ENCODE measurements at places on chromosomes 11 and 22.

DNA sequence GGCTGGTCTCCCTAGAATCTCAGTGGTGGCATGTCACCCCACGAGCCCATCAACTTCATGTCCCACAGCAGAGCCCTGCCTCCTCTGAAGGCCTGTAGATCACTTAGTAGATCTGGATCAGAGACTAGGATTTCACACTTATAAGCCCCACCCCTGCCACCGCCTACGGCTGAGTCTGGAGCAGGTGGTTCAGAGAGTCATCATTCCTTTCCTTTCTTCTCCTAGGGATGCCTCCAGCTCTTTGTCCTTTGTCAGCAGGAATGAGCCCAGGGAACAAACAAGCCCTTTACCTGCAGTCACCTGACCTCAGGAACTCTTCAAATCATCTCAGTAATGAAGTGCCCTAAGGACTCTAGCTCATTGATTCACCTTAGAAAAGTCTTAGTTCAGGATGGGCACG is 37.8 kb downstream of the SCGB1A1 start:
- DNase-seq: no peak

- DNase-seq: no peak
These were observed 3.7 kb downstream of the FGF4 start for GRCh38 chr11:69771466-69771865.

DNA sequence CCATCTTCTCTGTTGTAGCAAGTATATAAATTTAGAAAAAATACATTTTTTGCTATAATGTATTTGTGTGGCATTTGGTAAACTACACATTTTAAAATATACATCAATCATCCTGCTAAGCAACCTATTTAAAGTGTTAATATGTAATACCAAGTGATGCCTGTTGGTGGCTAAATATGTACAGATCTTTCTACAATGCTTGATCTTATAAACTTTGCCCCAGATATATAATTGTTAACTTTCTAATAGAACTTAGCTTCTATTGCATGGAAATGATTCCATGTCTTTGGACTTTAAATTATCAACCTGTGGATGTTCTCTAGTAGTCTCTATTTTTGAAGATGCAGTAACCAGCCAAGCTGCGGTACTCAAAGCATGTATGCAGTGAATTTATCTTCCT is 1260.4 kb upstream of the RAG2 start:
- DNase-seq: peak; percentile 26

DNA sequence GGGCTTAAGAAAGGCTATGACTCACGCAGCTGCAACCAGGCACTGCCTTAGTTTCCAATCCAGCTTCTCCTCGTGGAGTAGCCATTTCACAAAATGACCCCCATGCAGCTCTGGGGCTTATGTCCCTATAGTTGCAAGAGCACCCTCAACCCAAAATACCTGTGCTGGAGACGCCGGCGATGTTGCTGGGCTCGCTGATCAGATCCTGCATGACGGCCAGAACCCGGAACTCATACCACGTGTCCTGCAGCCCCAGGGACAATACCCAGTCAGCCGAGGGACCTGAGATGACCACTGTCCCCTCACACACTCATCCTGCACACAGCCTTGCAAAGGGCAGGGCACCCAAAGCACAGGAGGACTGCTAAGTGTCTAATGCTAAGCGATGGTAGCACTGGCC is 32.1 kb downstream of the IGSF9B start:
- no peak for DNase-seq

DNA sequence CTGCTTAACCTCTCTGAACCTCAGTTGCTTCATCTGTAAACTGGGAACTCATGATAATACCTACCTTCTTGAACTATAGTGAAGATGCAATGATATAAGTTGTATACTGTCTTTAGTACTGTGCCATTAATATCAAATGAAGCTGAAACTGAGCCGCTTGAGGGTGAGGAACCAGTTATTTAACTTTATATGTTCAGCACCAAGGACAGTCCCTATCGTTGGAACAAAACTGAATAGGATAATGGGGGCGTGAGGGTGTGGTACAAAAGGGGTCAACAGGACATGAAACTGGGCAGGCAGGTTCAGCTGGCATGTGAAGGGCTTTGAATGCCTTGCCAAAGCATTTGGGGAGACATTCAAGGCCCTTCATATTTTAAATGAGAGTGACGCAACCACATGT is 112.6 kb downstream of the C11orf91 start:
- DNase-seq: no peak

DNA sequence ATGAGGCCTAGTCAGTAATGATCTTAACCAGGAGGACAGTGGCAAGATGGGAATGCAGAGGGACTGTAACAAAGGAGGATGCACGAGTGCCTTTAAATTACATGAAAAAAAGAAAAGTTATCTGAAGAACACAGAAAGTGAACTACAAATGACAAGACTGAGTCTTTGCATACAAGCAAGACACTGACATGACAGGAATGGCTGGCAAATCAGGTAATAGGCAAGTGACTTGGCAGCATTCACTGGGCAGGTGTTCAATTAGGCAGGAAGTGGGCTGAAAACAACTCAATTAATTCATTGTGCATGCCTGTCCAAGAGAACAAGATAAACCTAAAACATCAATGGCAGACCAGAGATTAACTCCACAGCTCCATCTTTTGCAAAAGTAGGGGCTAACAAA is 24.0 kb downstream of the SMCO4 start:
- no peak for DNase-seq

- DNase-seq: no peak
These were observed 78.6 kb downstream of the ME3 start for GRCh38 chr11:86593833-86594232.

- no peak for DNase-seq
These were observed 14.7 kb upstream of the TRMU start for GRCh38 chr22:46320716-46321386.

DNA sequence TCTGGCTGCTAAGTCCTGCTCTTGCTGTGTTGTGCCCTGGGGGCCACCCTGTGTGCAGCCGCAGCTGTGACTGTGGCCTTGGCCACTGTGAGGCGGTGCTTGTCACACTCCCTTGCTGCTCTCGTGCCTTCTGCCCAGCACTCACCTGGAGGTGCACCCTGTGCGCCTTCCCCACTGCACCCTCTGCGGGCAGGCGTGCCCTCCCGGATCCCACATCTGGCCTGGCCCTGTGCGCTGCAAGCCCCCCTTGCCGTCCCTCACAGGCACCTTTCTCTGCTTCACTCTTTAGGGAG is 27.2 kb downstream of the TBX1 start:
- no peak for DNase-seq

GRCh38 chr11:4105916-4106315 is 11.3 kb downstream of the RRM1 start:
- no peak for DNase-seq

DNA sequence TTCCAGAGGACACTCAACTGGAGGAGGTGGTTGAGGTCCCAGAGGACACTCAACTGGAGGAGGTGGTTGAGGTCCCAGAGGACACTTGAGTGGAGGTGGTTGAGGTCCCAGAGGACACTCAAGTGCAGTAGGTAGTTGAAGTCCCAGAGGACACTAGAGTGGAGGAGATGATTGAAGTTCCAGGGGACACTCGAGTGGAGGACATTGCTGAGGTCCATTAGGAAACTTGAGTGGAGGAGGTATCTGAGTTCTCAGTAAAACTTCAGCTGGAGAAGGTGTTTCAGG is 39.7 kb downstream of the ZNF195 start:
- no peak for DNase-seq

DNA sequence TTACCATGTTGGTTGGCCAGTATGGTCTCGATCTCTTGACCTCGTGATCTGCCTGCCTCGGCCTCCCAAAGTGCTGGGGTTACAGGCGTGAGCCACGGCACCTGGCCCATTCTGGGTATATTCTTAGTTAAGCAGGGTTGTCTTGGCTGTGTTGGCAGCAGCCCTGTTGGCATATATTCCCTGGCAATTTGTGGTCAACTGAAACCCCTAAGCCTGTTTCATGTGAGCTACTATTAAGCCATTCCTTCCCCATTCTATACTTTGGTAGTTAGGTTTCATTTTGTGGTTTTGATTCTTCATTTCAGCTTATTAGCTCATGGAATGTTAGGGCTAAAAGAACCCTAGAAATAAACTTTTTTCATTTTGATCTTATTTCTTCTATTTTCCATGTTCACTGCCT is 22.2 kb upstream of the IL18BP start:
- no peak for DNase-seq

DNA sequence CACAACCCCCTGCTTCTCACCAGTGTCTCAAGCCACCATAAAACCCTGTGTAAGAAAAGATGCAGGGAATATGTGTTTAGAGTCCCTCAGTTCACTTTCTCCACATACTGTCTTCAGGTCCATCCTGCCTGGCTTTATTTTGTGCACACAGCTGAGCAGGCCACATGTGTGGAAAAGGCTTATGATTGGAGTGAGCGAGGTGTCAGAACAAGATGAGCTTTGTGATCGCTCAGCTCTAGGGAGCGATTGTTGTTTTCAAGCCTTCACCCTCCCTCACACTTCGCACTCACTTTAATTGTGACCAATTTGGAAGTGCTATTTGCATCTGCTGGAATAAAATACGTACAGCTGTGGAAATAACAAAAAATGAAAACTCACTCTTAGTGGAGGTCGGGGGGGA is 931.1 kb upstream of the TENM4 start:
- DNase-seq: no peak

DNA sequence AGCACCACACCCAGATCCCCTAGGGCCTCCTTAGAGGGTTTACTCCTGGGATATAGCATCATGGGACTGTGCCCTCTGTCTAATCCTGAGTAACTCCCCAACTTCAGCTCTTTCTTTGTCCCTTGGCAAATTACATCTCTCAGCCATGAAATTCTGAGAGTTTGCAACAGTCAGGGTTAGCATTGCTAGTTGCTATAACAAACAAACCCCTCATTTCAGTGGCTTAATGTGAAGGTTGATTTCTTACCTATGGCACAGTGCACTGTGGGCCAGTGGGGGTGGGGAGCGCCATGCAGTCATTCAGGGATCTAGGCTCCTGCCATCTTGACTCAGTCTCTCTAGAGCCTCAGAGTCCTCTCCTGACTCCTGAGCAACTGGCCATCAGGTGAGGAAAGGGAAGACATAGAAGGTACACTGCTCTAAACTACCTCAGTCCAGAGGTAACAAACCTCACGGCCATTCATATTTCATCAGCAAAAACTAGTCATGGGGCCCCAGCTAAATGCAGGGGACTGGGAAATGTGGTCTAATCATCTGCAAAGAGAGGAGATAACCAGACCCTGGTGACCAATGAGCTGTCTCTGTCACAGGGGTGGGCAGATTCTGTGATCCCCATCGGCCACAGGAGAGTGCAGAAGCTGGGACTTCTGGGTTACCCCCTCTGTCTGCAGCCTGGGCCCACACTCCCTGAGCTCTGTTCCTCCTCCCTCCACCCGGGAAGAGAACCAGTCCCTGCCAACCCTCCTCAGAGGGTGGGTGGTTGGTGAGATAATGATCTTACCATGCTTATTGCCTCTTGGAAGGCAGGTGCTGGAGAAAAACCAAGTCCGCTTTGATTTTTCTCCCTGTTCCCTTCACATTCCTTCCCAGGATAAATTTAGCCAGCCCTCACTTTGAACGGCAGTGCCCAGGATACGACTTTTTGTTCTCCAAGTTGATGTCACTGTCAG is 17.5 kb downstream of the PRG3 start:
- DNase-seq: no peak

DNA sequence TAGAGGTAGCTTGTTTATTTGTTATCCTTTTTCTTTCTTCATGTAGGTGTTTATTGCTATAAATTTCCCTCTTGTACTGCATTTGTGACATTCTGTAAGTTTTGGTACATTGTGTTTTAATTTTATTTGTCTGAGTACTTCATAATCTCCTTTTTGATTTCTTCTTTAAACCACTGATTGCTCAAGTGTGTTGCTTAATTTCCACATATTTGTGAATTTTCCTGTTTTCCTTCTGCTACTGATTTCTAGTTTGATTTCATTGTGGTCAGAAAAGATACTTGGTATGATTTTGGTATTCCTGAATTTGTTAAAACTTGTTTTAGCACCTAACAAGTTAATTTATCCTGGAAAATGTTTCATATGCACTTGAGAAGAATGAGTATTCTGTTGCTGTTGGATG is 15.1 kb downstream of the OR10V1 start:
- no peak for DNase-seq
